Activated CD4-positive, CD25-positive, alpha-beta regulatory T cell treated with anti-CD3 and anti-CD28 coated beads, Interleukin-2, amount 50 U/mL, for 16 hours (primary cell): ENCODE measurements at places on chromosomes 11 and 22.

GRCh38 chr11:47415949-47416472 is 7.6 kb downstream of the SLC39A13 start:
- DNase-seq, result no peak

DNA sequence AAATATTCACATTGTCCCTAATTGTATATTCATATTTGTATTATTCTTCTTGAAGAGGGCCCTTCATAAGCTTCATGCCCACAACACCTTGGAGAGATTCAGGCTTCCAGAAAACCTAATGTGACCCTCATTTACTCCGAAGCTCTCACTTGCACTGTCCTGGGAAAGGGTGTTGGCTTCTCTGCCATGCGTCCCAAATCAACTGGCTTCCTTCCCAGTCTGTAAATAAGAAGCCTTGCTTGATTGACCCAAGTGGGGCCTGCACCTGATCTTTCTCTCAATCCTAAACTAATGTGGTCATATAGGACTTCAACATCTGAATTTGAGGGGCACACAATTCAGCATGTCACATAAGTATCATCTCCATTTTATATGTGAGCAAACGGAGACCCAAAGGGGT is 40.5 kb upstream of the ZBTB16 start:
- no peak for DNase-seq

DNA sequence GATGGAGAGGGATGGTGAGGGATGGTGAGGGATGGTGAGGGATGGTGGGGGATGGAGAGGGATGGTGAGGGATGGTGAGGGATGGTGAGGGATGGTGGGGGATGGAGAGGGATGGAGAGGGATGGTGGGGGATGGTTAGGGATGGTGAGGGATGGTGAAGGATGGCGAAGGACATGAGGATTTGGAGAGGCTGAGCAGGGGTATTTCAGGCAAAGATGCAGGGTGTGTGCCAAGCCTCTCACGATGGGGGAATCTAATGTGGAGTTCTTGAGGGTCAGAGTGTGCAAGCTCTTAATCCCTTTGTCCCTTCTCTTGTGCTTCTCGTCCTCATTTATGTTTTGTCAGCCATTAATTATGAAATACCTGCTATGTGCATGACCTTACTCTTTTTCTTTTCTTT is 7.5 kb upstream of the PLA2G6 start:
- DNase-seq, result no peak

GRCh38 chr11:15500643-15501042 is 385.9 kb downstream of the INSC start:
- DNase-seq, result no peak

- DNase-seq, result no peak
Observed at GRCh38 chr11:60265373-60266214, 14.9 kb upstream of the MS4A4A start.

- DNase-seq, result no peak
Observed at GRCh38 chr11:12792590-12792989, 118.4 kb downstream of the TEAD1 start.

GRCh38 chr11:24779791-24780190 is 282.9 kb downstream of the LUZP2 start:
- DNase-seq, result no peak

DNA sequence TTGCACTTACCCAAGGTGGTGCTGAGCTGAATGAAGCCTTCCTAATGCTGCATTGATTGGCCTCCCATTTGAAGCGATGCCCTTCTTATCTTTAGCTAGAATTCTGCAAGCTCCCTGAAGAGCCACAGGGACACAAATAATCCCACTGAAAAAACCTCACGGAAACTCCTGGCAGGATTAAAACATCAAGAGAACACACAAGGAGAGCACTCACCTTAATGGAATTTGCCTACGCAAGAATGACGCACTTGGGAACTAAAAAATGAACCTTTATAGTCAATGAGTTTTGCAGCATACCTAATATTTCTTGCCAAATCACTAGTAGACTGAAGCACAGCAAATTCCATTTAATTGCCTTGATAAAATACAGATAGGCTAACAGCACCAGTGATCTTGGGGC is 232.8 kb upstream of the UBASH3B start:
- no peak for DNase-seq

GRCh38 chr11:87722756-87723565 is 452.3 kb downstream of the RAB38 start:
- no peak for DNase-seq

GRCh38 chr11:116835042-116835772 is 2.2 kb downstream of the APOA1 start:
- DNase-seq, result no peak

GRCh38 chr11:67629386-67630227 is at the start of gene NUDT8:
Gene NUDT8, minus strand, starts transcription at chr11:67629937. Its CDS starts 26 bp downstream, at chr11:67629911.
- peak; percentile 83 for DNase-seq

GRCh38 chr11:29527391-29527936 is 489.4 kb downstream of the KCNA4 start:
- no peak for DNase-seq

DNA sequence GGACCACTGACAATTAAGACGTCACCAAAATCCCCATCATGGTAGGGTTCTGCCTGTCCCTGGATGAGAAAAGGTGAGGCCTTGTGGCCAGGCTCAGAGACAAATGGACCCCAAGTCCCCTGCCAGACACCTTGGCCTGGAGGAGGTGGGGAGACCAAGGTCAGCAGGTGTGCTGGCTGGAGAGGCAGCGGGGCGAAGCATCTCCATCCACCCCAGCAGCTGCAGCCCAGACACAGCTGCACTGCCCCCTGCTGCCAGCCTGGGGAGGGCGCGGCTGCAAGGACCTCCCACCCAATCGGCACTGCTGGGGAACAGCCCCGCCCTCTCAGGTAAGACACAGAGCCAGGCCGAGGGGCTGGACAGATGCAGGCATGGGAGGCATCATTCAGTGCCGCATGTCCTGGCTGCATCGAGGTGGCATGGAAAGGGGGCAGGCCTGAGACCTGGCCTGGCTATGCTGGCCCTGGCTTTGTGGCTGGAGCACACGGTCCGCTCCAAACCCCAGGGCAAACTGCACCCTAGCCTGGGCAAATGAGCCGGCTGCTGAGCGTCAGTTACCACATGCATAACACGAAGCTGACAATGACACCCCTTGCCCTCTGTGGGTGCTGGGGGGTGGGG is 12.2 kb upstream of the MFNG start:
- DNase-seq, result peak; percentile 38

- no peak for DNase-seq
Observed at GRCh38 chr11:134949121-134950090, 537.4 kb upstream of the B3GAT1 start.

- DNase-seq, result no peak
Observed at GRCh38 chr11:14542324-14542723, 22.1 kb upstream of the PSMA1 start.

DNA sequence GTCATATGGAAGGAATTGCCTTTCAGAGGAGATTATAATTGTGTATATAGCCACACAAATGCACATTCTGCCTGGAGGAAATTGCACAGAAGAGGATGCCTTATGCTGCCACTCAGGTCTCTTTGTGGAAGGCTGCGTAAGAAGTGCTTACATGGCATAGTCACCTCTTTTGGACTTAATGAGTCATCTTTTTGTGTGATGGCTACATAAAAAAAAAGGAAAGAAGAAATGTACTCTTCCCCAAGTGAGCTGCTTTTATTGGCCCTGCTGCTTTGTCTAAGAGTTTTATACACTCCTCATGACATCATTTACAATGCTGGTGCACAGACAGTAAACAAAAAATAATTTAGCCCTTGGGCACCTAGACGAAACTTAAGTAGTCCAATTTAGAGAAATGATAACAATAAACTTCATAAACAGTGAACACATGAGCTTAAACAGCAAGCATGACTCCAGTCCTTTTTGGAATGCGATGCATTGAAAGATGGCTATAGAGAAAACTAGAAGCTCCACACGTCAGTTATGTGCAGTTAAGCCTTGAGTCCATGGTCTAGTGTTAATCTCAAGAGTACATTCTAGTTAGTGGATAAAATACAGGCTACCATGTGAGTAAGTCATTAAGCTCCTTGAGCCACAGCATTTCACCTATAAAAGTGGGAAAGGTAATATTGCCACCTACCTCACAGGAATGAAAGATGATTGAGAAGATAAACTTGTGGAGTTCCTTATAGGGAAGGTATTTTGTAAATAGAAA is 12.0 kb downstream of the CSTPP1 start:
- no peak for DNase-seq

DNA sequence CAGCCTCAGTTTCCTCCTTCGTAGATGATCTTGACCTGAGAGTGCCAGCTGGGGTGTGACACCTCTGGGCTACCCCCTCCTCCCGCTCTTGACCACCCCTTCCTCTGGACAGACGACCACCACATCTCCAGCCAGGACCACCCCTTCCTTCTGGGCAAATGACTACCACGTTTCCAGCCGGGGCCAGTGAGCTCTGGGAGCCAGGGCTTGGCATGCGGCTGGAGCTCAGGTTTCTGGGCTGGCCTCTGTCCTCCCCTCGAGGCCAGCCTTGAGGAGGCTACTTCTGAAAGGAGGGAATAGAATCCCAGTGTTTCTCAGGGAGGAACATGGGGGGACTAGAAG is 120.9 kb downstream of the KCNQ1OT1 start:
- no peak for DNase-seq

- DNase-seq, result no peak
Observed at GRCh38 chr22:50320116-50320515, 6.7 kb downstream of the DENND6B start.

- no peak for DNase-seq
Observed at GRCh38 chr11:69539416-69540117, 58.1 kb downstream of the LINC01488 start.

GRCh38 chr11:69468221-69468620 is 13.2 kb upstream of the LINC01488 start:
- no peak for DNase-seq

DNA sequence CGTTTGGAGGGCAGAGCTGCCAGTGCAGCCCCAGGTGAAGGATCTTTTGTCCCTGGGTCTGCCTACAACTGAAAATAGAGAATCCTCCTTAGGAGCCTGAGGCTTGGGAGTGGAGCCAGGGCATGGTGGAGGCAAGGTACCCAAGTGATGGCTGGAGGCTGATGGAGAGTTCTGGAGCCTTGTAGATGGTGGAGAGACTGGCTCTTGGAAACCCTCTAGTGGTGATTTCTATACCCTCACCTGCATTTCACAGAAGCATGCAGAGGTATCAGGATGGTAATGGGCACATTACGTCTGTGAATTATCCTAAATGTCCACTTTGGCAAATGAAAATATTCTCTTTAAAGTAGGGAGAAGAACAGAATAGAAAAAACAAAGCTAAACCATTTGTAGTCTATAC is 44.4 kb downstream of the INSC start:
- DNase-seq, result no peak

DNA sequence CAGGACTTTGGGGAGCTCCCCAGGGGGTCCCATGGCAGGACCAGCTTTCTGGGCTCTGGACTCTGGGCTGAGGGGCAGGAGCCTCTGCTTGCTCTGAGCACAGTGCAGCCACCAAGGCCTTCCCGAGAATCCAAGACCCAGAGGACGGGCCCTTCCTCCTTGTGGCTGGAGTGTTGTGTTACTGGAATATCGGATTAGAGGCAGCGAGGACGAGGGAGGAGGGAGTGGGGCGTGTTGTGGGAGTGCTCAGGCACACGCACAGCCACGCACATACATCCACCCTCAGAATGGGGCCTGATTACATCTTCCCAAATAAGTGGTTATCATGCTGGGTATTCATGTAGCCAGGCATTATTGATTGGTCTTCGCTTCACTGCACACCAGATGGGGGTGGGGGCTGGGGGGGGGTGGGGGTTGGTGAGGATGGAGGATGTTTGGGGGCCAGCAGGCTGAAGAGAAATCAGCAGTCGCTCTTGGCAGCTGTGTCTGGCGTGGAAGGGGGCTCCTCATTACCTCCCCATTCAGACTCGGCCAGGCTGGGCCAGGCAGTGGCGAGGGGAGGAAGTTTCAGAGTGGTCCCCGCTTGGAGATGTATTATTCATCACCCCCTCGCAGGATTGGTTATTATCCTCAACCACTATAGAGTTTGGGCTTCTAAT is 120.9 kb downstream of the ST3GAL4 start:
- DNase-seq, result no peak

GRCh38 chr11:129840236-129840635 is 24.6 kb downstream of the TMEM45B start:
- DNase-seq, result no peak

DNA sequence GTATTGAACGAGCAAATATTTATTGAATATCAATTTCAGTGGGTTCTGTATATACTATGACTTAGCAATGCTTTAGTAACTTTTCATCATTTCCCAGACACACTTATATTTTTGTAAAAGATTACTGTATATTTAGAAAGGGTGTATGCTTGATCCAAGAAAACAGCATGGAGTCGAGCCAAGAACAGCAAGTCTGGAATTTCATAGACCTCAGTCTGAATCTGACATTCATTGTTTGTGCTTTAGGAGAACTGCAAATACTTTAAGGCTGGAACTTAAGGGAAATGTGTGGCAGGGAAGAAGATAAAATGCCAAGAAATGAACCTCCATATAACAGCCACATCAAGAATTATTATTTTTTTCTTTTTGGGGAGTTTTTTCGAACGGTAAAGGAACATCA is 1156.8 kb downstream of the LRRC4C start:
- no peak for DNase-seq

DNA sequence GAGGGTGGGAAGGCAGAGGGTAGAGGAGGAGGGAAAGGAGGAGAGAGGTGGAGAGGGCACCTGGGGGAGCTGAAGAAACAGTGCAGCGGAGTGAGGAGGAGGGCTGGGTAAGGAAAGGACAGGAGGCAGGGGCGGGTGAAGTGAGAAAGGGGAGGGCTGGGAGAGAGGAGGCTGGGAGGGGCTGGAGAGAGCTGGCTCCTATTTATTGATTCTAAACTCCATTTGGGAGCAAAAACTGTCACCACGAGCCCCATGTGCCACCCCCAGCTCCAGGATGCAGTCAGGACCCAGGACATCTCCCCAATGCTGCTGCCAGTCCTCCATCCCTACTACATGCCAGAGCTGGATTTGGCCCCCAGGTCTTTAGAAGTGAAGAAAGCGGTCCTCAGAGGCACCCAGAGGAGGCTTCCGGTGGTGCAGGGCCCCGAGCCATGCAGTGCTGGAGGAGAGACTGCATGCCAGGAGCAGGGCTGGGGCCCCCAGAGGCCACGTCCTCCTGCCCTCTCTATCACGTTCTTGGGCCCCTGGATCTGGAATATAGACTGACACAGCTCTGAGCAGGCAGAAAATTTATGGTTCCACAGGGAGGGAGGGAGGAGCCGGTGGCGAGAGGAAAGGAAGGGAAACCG is 53.7 kb downstream of the SLC22A12 start:
- DNase-seq, result no peak

- no peak for DNase-seq
Observed at GRCh38 chr11:33731723-33732531, 4.3 kb downstream of the CD59 start.

GRCh38 chr11:77557553-77557952 is 32.2 kb upstream of the AQP11 start:
- no peak for DNase-seq
